ENCODE measurements at places on chromosomes 1 and 21.

DNA sequence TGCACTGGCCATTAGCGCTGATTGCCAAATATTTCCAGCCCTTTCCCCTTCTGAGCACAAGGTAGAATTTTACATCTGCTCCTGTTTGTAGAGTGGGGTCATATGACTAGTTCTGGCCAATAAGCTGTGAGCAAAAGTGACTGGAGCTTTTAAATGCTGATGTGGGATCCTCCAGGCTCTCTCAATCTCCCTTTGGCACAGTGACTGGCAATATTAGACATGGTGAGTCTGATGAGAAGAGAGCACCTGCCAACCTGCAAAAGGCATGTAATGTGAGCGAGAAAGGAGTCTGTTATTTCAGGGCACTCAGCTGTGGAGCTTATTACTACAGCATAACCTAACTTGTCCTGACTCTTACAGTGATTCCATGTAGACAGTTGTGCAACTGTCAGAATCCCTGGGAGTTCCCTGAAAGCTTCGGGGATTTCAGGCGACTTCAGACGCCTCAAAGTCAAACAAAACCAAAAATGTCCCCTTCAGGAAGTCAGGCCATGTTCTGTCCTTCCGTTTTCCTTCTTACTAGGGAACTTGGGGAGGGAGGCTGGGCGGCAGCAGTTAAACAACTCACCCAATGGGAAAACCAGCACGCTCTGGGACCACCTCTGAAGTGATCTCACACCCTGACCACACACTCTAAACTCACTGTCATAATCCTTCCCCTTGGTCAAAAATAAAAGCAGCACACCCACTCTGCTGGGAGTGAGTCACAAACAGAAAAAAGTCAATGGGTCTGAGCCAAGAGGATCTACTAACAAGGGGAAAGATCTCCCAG, 3.6 kb upstream of the RASSF5 start:
- DNase-seq: no peak

DNA sequence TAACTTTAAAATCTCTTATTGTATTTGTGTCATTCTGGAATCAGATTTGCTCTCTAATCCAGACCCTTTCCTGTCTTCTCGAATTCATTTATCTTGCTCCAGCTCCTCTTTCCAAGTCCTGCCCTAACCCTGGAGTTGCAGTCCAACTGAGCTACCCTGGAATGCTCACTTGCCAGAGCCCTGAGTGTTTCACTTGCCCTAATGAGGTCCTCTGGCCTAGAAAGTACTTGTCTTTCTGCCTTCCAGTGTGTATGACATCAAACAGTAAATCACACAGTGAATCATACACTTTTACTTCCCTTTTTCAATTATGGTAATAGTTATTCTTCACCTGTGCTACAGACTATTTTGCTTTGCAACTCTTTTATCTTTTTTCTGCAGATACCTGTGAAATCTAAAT, 96.9 kb downstream of the NEK7 start:
- no peak for DNase-seq

GRCh38 chr1:12244078-12244477, 14.2 kb downstream of the VPS13D start:
- DNase-seq: peak; percentile 10

GRCh38 chr1:165408518-165408917, 36.4 kb downstream of the RXRG start:
- peak; percentile 43 for DNase-seq

GRCh38 chr1:1183833-1184775, 10.4 kb downstream of the TTLL10 start:
- no peak for DNase-seq

DNA sequence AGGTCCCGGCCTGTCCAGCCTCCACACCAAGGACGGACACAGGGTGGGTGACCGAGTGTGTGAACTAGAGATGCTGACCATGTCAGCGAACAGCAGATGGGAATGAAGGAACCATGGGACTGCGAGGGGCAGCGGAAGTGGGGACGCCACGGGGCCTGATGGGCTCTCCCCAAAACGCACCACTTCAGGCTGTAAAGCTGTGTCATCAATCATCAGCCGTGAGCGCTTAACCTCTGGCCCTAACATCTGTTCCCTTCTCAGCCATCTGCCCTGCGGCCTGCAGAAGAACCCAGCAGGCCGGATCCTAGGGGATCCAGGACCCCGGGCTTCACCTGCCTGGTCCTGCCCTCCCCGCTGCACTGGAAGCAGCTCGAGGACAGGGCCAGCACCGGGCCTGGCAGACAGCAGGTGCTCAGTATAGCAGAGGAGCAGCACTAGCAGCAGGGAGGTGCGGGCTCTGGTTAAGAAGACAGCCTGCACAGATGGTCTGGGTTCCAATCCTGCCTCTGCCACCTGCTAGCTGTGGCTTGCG, 58.7 kb downstream of the DMRTB1 start:
- no peak for DNase-seq

- no peak for DNase-seq
Measured at GRCh38 chr1:229636042-229636441, 10.0 kb downstream of the URB2 start.

GRCh38 chr1:9561429-9561828, 22.2 kb downstream of the SLC25A33 start:
- DNase-seq: no peak

DNA sequence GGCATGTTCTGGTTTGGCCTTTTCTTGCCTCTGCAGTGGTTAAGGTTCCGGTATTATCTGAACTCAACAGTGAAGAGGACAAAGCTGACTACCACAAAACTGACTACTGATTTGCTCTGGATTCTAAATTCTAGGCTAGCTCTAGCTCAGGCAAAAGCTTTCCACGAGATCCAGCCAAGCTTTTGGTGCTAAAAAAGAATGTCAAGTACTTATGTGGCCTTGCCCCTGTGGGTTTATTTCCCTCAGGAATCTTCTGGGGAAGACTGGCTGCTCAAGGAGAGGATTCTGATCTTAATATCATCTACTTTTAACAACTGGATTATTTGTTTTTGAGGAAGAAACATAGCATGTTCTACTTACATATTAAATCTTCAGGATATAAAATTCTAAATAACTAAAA, 26.1 kb upstream of the MTMR11 start:
- no peak for DNase-seq

GRCh38 chr21:33661146-33661545, 18.8 kb downstream of the ITSN1 start:
- DNase-seq: no peak

DNA sequence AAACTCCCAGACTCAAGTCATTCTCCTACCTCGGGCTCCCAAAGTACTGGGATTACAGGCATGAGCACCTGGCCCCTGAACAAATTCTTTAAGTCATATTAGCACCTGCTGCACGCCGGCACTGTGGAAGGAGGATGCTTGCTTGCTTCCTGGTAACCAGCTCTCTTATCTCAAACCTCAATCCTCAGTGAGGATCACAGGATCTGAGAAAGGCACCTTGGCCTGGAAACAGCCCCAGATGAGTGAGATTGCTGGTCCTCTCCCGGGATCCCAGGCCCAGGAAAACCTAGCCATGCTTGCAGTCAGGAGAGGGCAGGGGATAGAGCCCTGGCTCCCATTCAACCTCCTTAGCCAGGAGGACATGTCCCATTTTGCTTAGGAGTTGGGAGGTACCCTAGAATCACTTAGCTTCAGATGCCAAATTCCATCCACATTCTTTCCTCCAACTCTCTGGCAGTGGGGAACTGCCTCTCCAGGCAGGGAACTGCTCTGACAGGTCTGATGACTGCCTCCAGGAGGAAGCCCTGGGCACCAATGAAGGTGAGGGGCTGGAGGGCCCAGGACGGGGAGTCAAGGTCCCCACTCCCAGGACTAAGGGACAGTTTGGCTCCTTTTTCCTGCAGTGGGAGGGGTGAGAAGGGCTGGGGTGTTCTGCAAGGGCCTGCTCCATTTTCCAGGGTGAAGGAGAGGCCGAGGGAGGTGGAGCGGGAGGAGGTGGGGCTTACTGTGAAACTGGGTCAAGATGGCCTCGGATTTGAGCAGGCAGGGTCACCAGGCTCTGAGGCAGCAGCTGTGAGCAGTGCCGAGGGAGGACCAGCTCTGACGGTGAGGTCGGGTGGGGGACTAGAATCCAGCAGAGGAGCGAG, 9.5 kb downstream of the GPR37L1 start:
- DNase-seq: no peak

- no peak for DNase-seq
Measured at GRCh38 chr1:89347296-89347695, 16.6 kb upstream of the GBP6 start.

DNA sequence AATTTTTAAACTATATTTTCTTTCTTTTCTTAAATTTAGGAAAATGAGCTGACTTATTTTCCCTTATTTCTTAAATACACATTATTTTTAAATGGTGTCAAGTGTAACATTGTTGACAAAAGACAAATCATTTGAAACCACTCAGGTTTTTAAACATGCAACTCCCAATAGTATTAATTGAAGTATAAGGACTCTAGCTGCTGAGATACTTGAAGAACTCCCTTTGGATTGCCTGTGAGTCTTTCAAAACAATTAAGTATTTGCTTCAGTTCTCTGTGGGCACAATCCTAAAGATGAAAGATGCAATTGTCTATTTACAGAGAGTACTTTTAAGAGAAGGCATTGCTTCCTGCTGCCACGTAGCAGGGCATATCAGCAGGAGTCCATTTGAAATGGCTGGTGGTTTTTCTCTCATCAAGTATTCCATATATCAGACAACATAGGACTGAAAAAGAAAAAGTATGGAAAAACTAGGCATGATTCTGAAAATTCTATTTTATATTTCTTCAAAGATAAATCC, 373.4 kb downstream of the NEGR1 start:
- no peak for DNase-seq

DNA sequence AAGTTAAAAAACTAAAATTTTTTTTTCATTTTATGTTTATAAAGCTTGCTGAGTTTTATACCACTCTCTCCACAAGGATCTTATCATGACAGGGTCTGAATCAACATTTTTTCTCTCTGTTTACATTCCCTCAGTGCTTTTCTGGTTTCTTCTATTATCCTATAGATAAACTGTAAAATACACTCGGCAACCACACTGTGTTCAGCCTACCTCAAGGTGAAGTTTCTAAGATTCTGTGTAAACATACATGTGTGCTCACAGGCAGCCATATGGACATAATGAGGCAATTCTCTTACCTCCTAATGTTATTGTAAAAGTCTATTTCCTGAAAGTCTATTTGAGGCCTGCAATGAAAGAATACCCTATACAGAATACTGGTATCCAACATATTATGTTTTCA, 114.6 kb downstream of the NTPCR start:
- DNase-seq: no peak

DNA sequence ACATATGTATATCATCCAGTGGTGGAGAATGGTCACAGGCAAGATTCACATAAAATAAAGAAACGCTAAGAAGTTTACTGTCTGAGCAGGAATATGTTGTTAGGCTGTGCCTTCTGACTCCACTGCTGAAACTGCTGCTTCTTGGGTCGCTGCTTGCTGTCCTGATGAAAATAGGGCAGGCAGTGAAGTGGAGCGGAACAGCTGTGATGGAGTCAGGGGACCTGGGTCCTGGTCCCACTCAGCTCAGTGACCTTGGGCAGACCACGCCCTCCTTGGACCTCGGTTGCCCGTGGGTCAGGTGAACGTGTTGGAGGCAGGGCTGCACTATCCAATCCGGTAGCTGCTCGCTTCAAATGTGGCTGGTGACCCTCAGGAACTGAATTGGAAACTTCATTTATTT, 33.4 kb upstream of the IFFO2 start:
- DNase-seq: no peak

DNA sequence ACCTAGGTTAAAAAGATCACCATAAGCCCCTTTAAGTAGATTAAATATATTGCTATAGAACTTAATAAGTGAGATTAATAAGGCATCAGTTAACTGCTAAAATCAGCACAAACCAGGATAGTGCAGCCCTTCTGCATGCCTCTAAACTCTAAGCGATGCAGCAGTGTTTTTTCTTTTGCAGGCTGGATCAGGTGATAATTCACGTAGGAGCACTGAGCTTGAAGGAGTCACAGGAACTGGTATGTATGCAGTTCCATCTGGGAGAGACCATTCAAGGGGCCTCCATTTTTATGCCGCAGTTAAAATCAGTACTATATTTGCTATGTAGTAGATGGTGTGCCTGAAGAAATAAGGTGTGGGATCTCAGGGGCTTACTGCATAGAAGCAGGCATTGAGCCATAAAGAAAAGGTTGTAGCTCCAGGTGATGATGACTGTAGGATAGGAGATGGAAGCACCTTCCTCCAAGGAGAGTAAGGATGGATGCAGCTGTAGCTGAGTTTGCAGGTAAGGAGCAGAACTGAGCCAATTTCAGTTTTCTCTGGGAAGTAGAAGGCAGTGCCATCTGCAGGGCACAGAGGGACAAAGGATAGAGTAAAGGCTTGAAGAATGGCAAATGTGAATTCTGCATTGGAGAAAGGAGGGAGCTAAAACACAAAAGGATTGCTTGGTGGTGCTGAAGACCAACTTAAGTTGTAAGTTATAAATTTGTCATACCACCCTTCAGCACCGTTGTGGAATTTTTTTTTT, 22.6 kb downstream of the NPL start:
- DNase-seq: no peak

All from endothelial cell (in vitro differentiated cells).